HFFc6 (cell line): ENCODE measurements at places on chromosomes 3 and 15. TPM values are rescaled to one million over a fixed set of nuclear protein-coding genes. Genes with fewer than 3 reads are reported as not detected.
A peak's percentile ranks its signal among the peaks of the same experiment; 100 is the strongest.

The SPINK8 gene
- not detected in 2 replicates for total RNA-seq

GRCh38 chr3:141804447-141804777 lies 41.2 kb downstream of the GRK7 start:
- H3K27me3 ChIP-seq = peaks cover 5% of the 10 kb centered on the region
- H3K4me1 ChIP-seq = no peaks in the 10 kb centered on the region
- H3K27ac ChIP-seq = no peak overlapping the region

The CHST2 gene
- 2.6 to 4.0 TPM (median 3.1 TPM) in 3 replicates for total RNA-seq

GRCh38 chr3:113454630-113455029 lies 13.3 kb upstream of the CFAP44 start:
- H3K27ac ChIP-seq = no peak overlapping the region
- H3K4me3 ChIP-seq = no peak overlapping the region
- H3K4me1 ChIP-seq = no peaks in the 10 kb centered on the region
- H3K27me3 ChIP-seq = no peaks in the 10 kb centered on the region; the same call in 1 of the 2 replicates

- peaks cover 2% of the 10 kb centered on the region; the same call in 1 of the 2 replicates for H3K27me3 ChIP-seq
- H3K27ac ChIP-seq = no peak overlapping the region
- H3K4me3 ChIP-seq = no peak overlapping the region
- peaks cover 45% of the 10 kb centered on the region for H3K4me1 ChIP-seq
These were observed 96.7 kb downstream of the KBTBD8 start for GRCh38 chr3:67094774-67095173.

- no peak for DNase-seq
- no peaks in the 10 kb centered on the region for H3K36me3 ChIP-seq
- peaks cover 8% of the 10 kb centered on the region; the same call in 1 of the 2 replicates for H3K27me3 ChIP-seq
- H3K27ac ChIP-seq = no peak overlapping the region
- peaks cover 26% of the 10 kb centered on the region for H3K4me1 ChIP-seq
These were observed 465.4 kb downstream of the GBE1 start for GRCh38 chr3:81295906-81296577.

- H3K4me3 ChIP-seq = no peak overlapping the region
- no peak overlapping the region for H3K27ac ChIP-seq
- H3K4me1 ChIP-seq = peaks cover 21% of the 10 kb centered on the region
- H3K36me3 ChIP-seq = no peaks in the 10 kb centered on the region
These were observed 2.6 kb downstream of the ATP8B4 start for GRCh38 chr15:50116477-50116876.

GRCh38 chr3:50587373-50587772 lies 18.1 kb downstream of the HEMK1 start:
- H3K36me3 ChIP-seq = no peaks in the 10 kb centered on the region; the same call in 1 of the 2 replicates
- peaks cover 25% of the 10 kb centered on the region for H3K4me1 ChIP-seq
- peaks cover under 1% of the 10 kb centered on the region; the same call in 1 of the 2 replicates for H3K27me3 ChIP-seq

GRCh38 chr15:51046799-51047449 lies 47.8 kb downstream of the TNFAIP8L3 start:
- peaks cover 10% of the 10 kb centered on the region; the same call in 1 of the 2 replicates for H3K27me3 ChIP-seq
- H3K36me3 ChIP-seq = no peaks in the 10 kb centered on the region
- no peak for DNase-seq
- H3K4me1 ChIP-seq = peaks cover 11% of the 10 kb centered on the region

DNA sequence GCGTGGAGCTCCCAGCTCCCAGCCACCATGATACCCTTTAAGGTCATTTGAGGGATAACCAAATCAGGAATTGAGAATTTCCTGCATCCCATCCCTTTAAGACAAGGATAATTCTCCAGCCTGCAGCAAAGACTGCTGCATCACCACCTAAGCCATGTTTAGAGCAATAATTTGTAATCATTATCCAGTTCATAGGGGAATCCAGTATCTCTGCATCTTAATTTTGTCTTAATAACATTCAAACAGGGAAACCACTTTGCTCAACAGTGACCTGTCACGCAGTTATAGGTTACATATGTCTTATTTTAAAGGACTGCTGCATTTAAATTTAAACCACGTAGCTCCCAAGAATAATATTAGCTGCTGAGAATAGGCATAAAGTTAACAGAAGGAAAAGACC lies 188.4 kb downstream of the SSR3 start:
- no peak for DNase-seq
- H3K4me3 ChIP-seq = no peak overlapping the region
- H3K27ac ChIP-seq = no peak overlapping the region
- no peaks in the 10 kb centered on the region for H3K4me1 ChIP-seq

DNA sequence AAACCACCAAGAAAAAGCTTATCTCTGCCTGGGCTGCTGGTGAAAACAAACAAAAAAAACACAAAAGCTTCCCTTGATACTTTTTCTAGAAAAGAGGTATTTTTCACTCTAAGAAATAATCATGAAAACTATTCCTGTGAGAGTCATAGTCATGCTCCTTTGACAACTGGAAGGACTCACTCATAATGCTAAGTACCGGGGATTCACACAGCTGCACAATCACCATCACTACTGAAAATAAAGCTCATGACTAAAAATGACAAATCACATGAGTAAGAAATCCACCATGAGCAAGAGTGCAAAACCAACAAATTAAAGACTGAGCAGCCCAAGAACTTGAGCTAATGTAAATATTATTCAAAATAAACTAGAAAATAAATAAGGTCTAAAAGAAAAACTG lies 10.6 kb upstream of the POU1F1 start:
- no peaks in the 10 kb centered on the region; the same call in 1 of the 2 replicates for H3K27me3 ChIP-seq
- H3K4me1 ChIP-seq = peaks cover 16% of the 10 kb centered on the region
- DNase-seq = peak; percentile 45
- H3K4me3 ChIP-seq = no peak overlapping the region; the same call in 1 of the 2 replicates

- peak overlapping the region; percentile 88 for H3K4me3 ChIP-seq
- DNase-seq = peak; percentile 7
- H3K27ac ChIP-seq = peak overlapping the region; percentile 88
- peaks cover 65% of the 10 kb centered on the region for H3K4me1 ChIP-seq
These were observed 675 bp downstream of the RBM15B start for GRCh38 chr3:51391566-51392354.

- H3K4me3 ChIP-seq = no peak overlapping the region
- H3K4me1 ChIP-seq = no peaks in the 10 kb centered on the region
- peaks cover 58% of the 10 kb centered on the region for H3K27me3 ChIP-seq
- H3K27ac ChIP-seq = no peak overlapping the region
- DNase-seq = no peak
These were observed 97.1 kb upstream of the SNRPA1 start for GRCh38 chr15:101391981-101392640.

The TM4SF1 gene
- 7.7 to 75.8 TPM (median 9.2 TPM) in 3 replicates for total RNA-seq

- H3K4me1 ChIP-seq = no peaks in the 10 kb centered on the region
- peaks cover 2% of the 10 kb centered on the region for H3K27me3 ChIP-seq
- no peak for DNase-seq
- H3K36me3 ChIP-seq = no peaks in the 10 kb centered on the region
- no peak overlapping the region for H3K4me3 ChIP-seq
- no peak overlapping the region for H3K27ac ChIP-seq
These were observed 157.8 kb downstream of the NSMCE3 start for GRCh38 chr15:29111705-29112281.

DNA sequence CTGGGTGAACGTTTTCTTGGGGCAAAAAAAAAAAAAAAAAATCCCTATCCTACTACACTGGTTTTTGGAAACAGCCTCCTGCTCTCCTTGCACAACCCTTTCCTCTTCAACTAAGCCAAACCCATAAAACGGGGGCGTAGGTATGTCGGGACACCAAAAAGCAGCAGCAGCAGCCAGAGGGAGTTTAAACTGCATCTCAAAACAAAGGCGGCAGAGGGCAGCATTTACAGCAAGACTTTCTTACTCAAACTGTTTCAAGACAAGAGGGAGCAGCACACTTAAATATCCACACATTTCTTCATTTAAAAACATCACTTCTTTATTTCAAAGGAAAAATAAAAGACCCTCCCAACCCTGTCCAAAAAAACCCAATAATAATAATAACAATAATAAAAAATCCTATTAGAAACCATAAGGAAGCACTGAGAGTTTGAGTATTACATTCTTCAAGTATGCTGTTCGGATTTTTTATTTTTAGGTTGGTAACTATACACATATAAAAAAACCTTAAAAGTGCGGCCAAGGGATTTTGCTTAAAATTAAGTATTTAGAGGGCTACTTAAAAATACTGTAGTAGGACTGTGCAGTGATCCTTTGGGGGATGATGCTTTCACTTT lies 43.9 kb upstream of the PLXND1 start:
- DNase-seq = peak; percentile 73
- peaks cover 57% of the 10 kb centered on the region for H3K4me1 ChIP-seq
- H3K4me3 ChIP-seq = no peak overlapping the region
- no peak overlapping the region for H3K27ac ChIP-seq

DNA sequence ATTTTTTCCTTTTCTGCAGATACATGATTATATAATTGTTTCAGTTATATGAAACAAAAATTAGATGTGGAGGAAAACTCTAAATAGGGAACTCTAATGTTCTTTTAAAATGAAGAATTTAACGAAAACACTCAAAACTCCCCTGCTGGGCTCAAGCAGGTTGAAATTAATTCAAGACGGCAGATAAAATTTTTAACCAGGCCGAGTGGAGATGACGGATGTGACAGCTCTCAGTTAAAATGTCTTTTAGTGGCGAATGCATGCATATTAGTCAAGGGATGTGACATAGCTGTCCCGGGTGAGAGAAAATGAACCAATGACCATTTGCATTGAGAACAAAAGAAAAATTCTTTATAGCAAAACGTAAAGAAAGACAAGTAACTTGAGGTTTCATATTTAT lies 110.1 kb downstream of the ROBO2 start:
- no peak overlapping the region for H3K27ac ChIP-seq
- no peak for DNase-seq
- no peak overlapping the region for H3K4me3 ChIP-seq
- no peaks in the 10 kb centered on the region for H3K27me3 ChIP-seq

- peaks cover 44% of the 10 kb centered on the region for H3K36me3 ChIP-seq
- DNase-seq = no peak
- peaks cover 64% of the 10 kb centered on the region for H3K4me1 ChIP-seq
- 0 out of 2 replicates have a peak, but pooled peaks cover 1% of the 10 kb centered on the region for H3K27me3 ChIP-seq
- H3K4me3 ChIP-seq = peak overlapping the region; percentile 75; the same call in 1 of the 2 replicates
These were observed 5.6 kb downstream of the EIF3J start for GRCh38 chr15:44542596-44542995.

DNA sequence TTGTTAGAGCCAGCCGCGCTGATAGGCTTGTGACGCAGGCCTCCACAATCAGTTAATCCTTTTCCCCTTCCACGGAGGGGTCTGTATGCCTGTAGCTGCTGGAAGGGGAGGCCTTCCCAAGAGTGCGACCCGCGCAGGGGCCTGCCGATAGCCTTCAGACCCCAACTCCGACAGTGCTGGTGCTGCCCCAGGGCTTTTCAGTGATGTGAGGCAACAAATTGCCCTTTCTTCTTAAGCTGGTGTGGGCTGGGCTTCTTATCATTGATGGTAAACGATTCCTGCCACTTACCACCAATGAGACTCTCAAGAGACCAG lies 143.4 kb downstream of the CHSY1 start:
- no peak for DNase-seq
- no peaks in the 10 kb centered on the region for H3K36me3 ChIP-seq
- no peak overlapping the region for H3K27ac ChIP-seq

- DNase-seq = no peak
- no peaks in the 10 kb centered on the region for H3K36me3 ChIP-seq
- peaks cover 15% of the 10 kb centered on the region for H3K4me1 ChIP-seq
- 0 out of 2 replicates have a peak, but pooled peaks cover 2% of the 10 kb centered on the region for H3K27me3 ChIP-seq
- no peak overlapping the region for H3K27ac ChIP-seq
These were observed 179.7 kb downstream of the ITPR1 start for GRCh38 chr3:4672725-4673275.

The ACKR4 gene
- total RNA-seq = 0.78 to 6.6 TPM (median 1.4 TPM) in 3 replicates

The ABHD17C gene
- 9.5 to 21.4 TPM (median 10.0 TPM) in 3 replicates for total RNA-seq

DNA sequence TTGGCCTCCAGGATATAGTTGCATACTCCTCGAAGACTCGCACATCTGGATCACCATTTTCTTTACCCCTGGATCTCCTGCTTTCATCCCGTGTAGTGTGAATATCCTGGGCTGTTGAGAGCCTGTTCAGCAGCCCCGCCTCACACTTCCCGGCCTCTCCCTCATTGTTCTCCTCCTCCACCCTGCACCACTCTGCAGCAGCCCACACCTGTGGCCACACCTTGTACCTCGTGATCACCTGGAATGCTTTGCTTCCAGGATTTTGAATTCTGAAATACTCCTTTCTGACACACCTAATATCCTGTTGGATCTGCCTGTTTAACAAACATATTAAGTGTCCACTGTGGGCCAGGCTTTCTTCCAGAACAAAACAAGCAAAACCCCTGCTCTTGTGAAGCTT lies 14.4 kb downstream of the ABHD17C start:
- H3K27ac ChIP-seq = no peak overlapping the region
- H3K36me3 ChIP-seq = peaks cover 6% of the 10 kb centered on the region; the same call in 1 of the 2 replicates
- no peak for DNase-seq
- H3K4me3 ChIP-seq = no peak overlapping the region
- peaks cover 20% of the 10 kb centered on the region; the same call in 1 of the 2 replicates for H3K4me1 ChIP-seq

GRCh38 chr3:107699682-107700081 lies 176.9 kb downstream of the BBX start:
- no peak overlapping the region for H3K4me3 ChIP-seq
- no peaks in the 10 kb centered on the region; the same call in 1 of the 2 replicates for H3K36me3 ChIP-seq
- H3K27me3 ChIP-seq = no peaks in the 10 kb centered on the region
- peaks cover 25% of the 10 kb centered on the region for H3K4me1 ChIP-seq

The THRB gene
- not detected in 3 replicates for total RNA-seq

DNA sequence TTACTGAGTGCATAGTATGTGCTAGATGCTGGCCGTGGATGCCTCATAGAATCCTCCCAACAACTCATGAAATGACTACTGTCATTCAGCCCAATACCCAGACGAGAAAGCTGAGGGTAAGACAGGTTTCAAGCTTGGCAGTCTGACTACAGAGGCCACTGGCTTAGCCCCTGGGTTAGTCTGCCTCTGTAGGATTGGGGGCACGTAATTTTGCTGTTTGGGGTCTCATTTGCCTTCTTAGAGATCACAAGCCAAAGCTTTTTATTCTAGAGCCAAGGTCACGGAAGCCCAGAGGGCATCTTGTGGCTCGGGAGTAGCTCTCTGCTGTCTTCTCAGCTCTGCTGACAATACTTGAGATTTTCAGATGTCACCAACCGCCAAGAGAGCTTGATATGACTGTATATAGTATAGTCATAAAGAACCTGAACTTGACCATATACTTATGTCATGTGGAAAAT lies 1.0 kb upstream of the CCR5 start:
- no peak overlapping the region for H3K27ac ChIP-seq
- H3K36me3 ChIP-seq = no peaks in the 10 kb centered on the region
- H3K27me3 ChIP-seq = peaks cover 45% of the 10 kb centered on the region
- H3K4me1 ChIP-seq = no peaks in the 10 kb centered on the region
- no peak overlapping the region for H3K4me3 ChIP-seq
- DNase-seq = no peak

The GOLGA8J gene
- total RNA-seq = not detected in 3 replicates

- H3K4me3 ChIP-seq = no peak overlapping the region
- DNase-seq = peak; percentile 45
- peaks cover 8% of the 10 kb centered on the region; the same call in 1 of the 2 replicates for H3K4me1 ChIP-seq
- no peak overlapping the region for H3K27ac ChIP-seq
These were observed 77.1 kb upstream of the SNRPA1 start for GRCh38 chr15:101372149-101372577.

The BUB1B gene
- total RNA-seq = 13.7 to 30.1 TPM (median 29.0 TPM) in 3 replicates

DNA sequence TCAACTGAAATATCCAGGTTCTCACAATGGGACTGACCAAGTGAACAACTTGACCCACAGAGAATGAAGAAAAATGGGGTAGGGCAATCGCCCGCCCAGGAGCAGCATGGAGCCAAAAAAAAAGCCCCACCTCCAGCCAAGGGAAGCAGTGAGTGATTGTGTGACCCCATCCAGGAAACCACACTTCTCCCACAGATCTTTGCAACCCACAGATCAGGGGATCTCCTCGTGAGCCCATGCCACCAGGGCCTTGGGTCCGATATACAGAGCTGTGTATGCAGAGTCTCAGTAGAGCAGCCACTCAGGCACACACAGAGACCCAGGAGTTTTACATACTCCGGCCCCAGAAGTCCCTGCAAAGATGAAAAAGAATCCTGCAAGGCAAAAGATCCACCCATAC lies 35.7 kb downstream of the PYGO1 start:
- no peak for DNase-seq
- no peak overlapping the region for H3K27ac ChIP-seq
- H3K4me1 ChIP-seq = no peaks in the 10 kb centered on the region; the same call in 1 of the 2 replicates
- no peaks in the 10 kb centered on the region for H3K27me3 ChIP-seq
- H3K36me3 ChIP-seq = peaks cover 23% of the 10 kb centered on the region

The CCR8 gene
- not detected in 3 replicates for total RNA-seq
